ENCODE measurements at places on chromosomes 11 and 22.
A peak's percentile ranks its signal among the peaks of the same experiment; 100 is the strongest.

DNA sequence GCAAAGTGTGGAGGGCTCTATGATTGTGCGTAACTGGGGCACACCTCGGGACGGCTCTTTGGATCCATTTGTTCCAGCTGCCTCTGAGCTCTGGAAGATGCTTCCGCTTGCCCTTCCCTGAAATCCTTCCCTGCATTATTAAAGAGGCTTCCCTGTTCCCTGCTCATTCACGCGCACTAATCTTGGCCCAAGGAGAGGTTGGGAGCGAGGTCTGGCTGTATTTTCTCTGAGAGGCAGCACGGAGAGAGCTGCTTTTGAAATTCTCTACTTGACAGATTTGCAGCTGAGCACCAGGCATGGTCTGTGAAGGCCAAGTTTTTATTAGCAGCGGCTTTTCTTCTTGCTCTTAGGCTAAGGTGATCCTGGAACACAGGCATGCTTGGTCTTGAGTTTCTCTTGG lies 94.8 kb upstream of the NTM start:
- no peak for DNase-seq

DNA sequence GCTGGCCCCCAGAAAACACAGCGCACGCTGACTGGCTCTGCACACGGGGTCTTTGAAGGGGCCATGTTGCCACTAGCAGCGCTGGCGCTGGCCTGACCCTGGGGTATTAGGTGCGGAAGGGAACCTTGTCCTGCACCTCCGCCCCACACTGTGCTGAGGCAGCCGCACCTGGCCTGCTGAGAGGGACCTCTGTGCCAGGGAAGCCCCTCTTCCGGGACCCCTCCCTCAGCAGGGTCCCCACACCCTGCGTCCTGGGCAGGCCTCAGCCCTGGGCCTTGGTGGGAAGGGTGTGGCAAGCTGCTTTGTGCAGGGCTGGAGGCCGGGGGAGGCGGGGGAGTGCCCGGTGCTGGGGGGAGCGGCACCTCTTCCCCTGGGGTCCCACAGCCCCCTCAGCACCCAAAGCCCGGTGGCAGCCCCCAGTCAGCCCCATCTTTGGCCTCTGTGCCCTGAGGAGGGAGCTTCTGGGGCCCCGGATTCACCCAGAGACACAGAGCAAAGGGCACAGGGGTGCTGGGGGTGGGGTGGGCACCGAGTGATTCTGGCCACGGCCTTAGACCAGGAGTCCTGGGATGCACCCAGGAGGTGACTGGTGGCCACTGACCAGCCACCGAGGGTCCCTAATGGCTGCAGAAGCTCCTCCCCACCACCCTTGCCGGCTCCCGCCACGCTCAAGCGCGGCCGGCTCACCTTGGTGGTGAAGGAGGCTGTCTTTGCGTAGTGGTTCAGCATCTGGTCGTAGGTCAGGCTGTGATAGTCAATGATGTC lies 11.4 kb downstream of the TTLL8 start:
- no peak for DNase-seq

GRCh38 chr11:38425578-38425977 lies 1827.5 kb upstream of the RAG2 start:
- no peak for DNase-seq

GRCh38 chr11:116928102-116928777 lies 90.8 kb upstream of the APOA1 start:
- no peak for DNase-seq

DNA sequence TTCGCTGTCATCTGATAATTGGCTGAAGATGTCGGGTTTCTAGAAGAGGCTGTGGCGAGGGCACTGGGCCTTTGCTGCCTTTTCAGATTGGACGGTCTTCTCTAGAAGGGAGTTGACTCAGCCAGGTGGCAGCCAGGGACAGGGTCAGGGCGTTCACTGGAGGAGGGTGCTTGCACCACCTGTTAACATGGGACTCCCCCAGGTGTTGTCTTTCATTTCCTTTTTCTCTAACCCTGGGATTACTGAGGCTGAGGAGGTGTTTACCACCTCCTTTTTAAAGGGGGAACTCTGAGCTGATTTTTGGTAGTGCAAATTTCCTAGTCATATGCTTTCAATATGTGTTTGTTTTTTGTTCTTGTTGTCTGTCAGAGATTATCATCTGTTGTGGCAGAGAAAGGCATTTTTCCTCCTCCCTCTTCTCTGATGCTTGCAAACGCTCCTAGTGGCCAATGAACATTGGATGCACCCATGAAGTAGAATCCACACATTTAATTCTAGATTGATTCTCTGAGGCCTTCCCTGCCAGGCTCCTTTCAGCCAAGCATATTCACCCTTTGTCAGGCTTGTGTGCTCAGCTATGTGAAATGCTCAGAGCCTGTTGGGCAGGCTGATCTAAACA lies 54.1 kb downstream of the LDLRAD3 start:
- DNase-seq = no peak

DNA sequence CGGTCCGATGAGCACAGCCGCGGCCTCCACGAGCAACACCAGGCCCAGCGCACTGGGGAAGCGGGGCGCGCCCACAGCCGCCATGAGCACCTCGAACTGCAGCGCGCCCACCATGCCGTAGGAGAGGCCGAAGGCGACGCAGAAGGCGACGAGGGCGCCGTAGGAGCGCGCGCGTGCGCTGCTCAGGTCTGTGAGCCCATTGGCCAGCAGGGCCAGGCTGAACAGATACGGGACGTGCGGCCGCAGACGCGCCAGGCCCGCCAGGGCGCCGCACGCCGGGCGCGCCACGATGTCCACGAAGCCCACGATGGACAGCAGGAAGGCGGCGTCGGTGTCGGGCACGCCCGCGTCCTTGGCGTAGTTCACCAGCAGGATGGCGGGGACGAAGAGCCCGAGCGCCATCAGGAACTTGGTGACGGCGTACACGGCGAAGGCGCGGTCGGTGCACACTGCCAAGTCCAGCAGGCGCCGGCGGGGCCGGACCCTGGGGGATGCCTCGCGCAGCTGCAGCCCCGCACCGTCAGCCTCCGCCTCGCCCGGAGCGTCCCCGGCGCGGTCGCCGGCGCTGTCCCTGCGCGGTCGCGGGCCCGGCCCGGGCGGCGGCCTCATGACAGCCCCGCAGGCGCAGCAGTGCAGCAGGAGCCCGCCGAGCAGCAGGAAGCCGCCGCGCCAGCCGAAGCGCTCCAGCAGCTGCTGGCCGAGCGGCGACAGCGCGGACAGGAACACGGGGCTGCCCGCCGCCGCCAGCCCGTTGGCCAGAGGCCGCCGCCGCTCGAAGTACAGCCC lies 2.9 kb downstream of the SLC16A8 start:
- no peak for DNase-seq

GRCh38 chr22:42928969-42929837 lies 72.1 kb upstream of the ARFGAP3 start:
- DNase-seq = no peak

- peak; percentile 48 for DNase-seq
These were observed 9.8 kb downstream of the NRXN2 start for GRCh38 chr11:64713016-64713707.
